ENCODE measurements at places on chromosomes 12 and 14.

- no peak for DNase-seq
These were observed 349.9 kb downstream of the LRIG3 start for GRCh38 chr12:58570411-58570810.

DNA sequence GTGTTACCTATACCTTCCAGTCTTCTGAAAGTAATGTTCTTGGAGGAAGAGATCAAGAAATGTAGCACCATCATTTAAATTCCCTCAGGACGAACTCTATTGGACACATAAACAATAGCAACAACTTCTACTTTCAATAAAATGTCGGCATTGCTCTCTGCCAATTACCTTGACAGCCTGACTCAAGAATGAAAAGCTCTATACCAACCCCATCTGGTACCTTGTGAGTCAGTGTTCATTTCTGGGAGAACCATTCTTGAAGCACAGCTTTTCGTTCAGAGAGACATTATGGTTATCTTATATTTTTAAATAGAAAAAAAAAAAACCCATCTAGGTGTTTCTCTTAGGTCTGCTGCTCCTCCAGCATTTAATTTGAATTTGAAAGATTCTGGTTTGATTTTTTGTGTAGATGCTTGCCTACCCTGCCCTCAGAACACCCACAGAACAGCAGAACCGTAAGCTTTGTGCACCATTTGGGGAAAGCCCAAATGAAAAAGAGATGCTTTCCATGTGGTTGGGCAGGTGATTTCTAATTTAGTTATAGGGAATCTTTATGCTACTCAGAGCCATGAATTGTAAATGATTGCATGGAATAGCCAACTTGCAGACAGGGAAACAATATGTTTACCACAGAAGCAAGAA, 156.0 kb downstream of the SAMD4A start:
- DNase-seq = no peak

GRCh38 chr14:86015511-86015910, 485.6 kb downstream of the FLRT2 start:
- no peak for DNase-seq

DNA sequence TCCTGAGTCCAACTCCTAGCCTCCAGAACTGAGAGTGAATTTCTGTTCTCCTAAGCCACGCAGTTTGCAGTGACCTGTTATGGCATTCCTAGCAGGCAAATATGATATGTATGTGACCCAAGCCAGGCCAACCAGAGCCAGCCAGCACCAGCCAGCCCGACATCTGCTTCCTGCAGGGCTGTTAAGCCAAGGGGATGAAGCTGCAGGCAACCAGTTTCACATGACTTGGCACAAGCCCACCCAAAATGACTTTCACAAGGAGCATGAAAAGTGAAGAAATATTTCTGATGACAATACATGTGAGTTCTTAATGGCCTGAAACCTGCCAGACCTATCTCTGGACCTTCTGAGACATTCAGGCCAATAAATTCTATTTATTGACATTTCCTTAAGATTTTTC, 68.1 kb downstream of the ITPK1 start:
- no peak for DNase-seq

DNA sequence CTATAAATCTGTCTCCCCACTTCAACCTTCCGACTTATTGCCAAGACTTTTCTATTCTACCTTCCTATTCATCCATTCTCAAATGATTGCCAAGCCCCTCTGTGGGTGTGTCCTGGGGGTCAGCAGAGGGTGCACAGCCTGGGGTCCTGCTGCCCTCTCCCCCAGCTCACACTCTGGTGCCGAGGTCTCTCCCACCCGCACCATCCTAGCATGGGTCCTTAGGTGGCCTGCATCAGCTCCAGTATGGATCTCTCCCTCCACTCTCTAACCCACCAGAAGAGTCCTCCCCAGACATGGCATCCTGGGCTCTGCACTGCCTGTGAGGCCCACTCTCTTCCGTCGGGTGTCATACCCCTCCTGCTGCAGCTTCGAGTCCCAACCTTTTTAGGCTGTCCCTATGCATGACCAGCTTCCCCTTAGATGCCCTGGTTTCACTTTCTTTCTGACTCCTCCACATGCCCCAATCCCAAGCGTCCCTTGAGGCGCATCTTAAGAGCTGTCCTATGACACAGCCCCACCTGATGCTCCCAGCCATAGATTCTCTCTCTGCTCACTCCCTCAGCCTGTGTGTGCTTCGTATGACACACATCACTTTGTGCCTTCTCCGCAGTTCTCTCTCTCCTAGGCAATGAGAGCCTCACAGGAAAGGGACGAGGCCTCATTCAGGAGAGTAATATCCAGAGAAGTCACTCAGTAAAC, 43.9 kb downstream of the GIT2 start:
- DNase-seq = no peak

- DNase-seq = no peak
These were observed 120.9 kb downstream of the TMTC1 start for GRCh38 chr12:29662734-29663323.

- no peak for DNase-seq
These were observed 471.7 kb downstream of the LRFN5 start for GRCh38 chr14:42078345-42078744.

DNA sequence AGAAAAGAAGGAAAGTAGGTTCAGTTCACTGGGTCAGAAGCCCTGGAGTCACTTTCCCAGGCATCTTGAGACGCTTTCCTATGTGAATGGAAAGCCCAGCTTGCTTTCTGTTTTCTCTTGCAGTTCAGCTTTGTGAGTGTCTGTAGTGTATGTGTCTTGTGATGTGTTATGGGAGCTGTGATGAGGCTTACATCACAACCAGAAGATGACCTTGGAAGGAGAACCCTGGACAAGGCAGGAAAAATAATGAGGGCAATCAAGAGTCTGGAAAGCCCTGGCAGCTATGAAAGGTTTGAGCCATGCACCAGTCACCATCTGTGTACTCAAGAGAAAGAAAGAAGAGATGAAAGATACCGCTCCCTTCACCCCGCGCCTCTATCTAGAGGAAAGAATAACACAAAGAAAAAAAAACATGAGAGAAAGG, 35.2 kb upstream of the PTGR2 start:
- no peak for DNase-seq

- no peak for DNase-seq
These were observed 65.5 kb downstream of the WSCD2 start for GRCh38 chr12:108194585-108194984.

GRCh38 chr14:91732439-91732838, 553 bp upstream of the CATSPERB start:
- no peak for DNase-seq

DNA sequence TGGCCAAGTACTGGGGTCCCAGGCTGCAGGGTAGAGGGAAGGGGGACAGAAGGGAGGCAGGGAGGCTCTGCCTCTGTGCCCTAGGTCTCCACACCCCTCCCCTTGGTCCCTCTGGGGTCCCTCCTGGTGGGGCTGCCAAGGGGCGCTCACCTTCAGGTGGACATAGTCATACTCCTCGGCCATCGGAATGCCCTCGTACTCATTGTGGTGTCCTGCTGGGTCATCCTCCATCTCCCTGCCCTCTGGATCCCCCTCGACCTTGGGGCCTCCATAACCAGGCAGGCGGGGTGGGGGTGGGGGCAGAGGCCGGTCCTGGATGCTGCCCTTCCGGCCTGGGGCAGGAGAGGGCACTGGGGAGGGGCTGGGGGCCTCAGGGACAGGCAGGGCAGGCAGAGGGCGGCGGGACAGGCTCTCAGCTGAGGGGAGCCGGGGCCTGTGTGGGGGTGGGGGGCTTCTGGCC, 5.8 kb downstream of the EFS start:
- no peak for DNase-seq

- DNase-seq = no peak
These were observed 117.8 kb downstream of the TTC7B start for GRCh38 chr14:90698379-90698869.

GRCh38 chr12:109529691-109530640, 43.3 kb downstream of the MMAB start:
- no peak for DNase-seq

DNA sequence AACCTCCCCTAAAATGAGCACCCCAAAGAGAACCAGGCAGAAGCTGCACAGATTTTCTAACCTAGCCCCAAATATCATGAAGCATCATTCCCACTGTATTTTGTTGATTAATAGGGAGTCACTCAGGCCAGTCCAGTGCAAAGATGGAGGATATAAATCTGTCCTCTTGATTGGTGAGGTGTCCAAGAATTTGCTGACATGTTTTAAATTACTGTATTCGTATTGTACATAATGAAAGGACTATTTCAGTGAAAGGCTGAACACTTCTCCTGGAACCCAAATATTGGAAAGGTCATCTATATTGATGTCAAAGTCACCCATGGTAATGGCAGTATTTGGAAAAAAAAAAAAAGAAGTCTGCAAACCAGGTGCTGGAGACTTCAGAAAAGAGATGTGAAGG, 477.5 kb downstream of the RMST start:
- DNase-seq = no peak

DNA sequence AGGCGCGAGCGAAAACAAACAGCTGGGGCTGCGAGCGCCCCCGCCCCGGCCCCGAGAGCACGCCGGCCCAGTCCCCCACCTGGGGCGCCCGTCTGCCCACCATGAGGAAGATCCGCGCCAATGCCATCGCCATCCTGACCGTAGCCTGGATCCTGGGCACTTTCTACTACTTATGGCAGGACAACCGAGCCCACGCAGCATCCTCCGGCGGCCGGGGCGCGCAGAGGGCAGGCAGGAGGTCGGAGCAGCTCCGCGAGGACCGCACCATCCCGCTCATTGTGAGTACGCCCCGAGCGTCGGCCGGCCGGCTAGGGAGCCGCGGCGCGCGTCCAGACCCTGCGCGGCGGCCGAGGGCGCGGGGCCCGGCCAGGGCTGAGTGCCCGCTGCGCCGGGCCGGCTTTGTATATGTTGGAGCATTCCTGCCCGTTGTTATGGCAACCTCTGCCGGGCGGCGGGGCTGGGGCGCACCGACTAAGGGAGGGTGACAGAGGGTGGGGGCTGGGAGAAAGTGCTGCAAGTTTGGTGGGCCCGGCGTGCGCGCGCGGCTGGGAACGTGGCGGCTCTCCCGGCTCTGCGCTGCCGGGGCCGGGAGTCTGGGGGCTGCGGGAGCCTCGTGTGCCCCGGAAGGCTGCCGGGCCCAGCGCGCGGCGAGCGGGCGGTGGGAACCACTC, 367 bp downstream of the GALNT16 start:
- no peak for DNase-seq

DNA sequence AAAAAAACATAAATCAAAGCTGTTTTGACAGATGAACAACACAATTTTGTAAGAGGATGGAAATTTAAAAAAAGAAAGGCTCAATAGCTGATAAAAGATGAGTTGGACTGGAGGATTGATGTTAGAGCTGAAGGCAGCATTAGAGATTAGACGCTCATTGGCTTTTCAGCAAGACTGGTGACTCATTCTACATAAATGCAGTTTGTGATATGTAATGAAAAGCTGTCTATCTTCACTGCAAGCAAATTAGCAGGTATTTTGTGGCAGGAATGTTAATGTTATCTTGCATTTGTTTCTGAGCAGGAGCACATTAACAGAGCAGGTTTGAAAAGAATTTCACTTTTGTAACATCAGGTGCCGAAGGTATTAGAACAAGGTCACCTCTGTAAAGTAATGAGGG, 442.7 kb upstream of the NOVA1 start:
- DNase-seq = no peak

DNA sequence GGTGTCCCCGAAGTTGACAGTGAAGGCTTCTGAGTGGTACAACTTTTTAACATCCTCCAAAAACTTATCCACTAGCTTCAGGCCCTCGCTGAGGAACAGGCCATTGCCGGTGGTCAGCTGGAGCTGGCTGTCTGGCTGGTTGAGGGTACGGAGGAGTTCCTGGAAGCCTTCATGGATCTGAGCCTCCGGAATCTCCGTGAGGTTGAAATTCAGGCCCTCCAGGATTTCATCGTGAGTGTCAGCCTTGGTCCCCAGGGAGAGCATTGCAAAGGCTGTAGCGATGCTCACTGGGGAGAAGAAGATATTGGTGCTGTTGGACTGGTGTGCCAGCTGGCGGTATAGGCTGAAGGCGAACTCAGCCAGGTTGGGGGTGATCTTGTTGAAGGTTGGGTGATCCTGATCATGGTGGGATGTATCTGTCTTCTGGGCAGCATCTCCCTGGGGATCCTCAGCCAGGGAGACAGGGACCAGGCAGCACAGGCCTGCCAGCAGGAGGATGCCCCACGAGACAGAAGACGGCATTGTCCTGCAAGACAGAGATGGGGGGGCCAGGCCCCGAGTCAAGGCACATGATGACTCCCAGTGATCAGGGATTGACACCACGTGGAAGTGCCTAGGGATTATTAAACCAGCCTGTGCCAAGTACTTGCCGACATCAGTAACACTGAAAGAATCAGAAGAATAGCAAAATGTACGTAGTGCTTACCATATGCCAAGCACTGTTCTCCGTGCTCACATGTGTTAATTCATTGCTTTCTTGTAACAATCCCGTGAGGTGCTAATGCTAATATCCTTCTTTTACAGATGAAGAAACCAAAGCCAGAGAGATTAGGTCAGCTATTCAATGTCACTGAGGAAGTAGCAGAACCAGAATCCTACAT, 5.4 kb downstream of the SERPINA1 start:
- no peak for DNase-seq

DNA sequence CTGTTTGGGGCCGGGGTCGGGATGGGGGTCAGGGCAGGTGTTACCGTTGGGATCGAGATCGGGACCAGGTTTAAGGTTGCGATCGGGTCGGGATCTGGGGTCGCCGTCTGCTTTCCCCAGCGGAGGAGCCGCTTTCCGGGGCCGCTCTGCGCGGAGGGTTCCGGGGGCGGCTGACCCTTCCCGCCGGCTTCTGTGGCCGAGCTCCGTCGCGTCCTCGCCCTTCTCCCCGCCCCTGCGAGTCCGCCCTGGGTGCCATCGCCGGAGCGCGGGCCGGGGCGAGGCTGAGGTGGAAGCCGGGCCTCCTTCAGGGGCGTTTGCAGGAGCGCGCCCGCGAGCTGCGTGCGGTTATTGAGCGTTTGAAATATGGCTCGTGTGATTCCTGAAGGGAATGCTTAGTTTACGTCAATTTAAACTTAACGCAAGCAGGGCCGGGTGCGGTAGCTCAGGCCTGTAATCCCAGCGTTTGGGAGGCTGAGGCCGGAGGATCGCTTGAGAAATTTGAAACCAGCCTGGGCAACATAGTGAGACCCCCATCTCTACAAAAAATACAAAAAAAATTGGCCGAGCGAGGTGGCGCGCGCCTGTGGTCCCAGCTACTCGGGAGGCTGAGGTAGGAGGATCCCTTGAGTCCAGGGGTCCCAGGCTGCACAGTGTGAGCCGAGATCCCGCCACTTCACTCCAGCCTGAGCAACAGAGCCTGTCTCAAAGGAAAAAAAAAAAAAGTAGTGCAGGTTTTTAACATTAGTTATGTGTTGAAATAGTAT, 620 bp downstream of the PGAM5 start:
- DNase-seq = no peak

Measured in stimulated activated CD4-positive, alpha-beta T cell treated with anti-CD3 and anti-CD28 coated beads, Interleukin-15, amount 100 ng/mL, for 1 hour (primary cell).